Amniotic stem cell (primary cell): ENCODE measurements at places on chromosomes 16 and 17.
A peak's percentile ranks its signal among the peaks of the same experiment; 100 is the strongest.

DNA sequence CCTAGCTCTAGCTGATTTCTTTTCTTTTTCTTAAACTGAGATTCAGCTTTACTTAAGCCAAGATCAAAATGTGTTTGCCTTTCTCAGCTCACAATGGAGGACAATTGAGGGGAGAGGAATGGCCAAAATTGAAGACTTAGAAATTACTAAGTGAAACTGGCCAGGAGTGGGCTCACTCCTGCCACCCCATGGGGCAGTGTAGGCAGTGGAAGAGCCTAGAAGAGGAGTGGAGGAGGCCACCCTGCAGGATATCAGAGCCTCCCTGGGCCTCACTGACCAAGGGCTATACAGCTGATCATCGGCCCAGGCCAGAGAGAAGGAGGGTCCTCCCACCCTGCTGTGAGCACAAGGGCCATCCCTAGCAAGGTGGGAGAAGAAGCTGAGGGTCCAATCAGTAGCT is 119.8 kb downstream of the CCT6B start:
- no peak for DNase-seq

DNA sequence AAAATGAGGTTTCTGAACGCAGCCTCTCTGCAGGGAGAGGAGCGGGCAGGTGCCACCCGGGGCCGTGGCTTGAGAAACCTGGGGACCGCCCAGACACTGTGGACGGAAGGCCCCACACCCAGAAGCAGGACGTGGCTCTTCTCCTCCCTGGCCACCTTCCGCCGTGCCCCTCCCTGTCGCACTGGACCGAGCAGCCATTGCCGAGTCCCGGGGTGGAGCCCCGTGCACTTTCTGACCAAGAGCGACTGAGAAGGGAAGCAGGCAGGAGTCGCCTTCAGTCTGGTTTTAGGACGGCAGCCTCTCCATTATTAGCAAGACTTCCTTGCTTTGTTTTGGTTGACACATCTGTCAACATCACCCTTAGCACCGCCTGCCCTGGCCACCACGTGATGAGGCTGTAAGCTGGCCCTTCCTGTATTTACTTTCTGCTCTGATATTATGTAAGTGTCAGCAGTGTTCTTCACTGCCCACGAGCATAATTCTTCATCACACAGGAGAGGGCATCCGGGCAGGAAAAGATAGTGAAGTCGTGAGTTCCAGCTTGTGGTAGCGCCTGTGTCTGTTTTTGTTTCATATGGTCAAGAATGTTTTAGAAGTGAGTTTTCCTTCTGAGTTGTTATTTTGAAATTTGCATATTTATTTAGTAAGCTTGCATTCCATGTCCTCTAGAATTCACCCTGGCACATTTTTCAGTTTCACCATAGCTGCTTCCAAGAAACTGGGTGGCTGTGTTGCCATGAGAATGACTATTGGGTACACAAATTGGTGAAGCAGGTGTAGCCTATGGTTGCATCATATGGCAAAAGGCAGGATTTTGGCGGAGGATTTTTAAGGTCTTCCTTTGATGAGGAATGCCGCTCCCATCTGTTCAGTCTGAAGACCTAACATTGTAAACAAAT is 1.0 kb downstream of the HERPUD1 start:
- peak; percentile 46 for DNase-seq

DNA sequence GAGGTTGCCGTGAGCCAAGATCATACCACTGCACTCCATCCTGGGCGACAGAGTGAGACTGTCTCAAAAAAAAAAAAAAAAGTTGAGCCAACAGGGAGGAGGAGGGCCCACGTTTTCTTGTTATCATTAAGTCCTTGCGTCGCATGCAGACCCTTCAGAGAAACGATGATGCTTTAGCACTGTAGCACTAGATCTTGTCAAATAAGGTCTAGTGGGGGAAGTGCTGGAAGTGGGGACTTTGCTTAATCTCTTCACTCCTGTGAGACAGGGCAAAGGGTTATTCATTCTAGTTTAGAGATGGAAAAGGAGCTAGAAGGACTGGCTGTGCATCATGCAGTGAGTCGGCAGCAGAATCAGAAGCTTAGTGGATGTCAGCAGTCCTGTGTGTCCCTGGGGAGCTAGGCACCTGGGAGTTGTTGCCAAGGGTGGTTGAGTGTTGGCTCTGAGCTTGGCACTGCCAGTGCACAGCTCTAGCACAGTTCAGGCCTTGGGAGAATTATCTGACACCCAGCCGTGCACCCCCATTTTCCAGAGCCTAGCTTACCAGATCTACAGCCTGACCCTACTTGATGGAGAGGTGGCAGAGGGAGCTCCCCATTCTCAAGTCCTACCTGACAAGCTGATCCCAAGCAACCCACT is 33.4 kb upstream of the TBX2 start:
- no peak for DNase-seq

- no peak for DNase-seq
Measured at GRCh38 chr17:47335101-47335936, 11.6 kb downstream of the EFCAB13 start.

- DNase-seq: no peak
Measured at GRCh38 chr17:75476271-75476671, 19.8 kb downstream of the TMEM94 start.

DNA sequence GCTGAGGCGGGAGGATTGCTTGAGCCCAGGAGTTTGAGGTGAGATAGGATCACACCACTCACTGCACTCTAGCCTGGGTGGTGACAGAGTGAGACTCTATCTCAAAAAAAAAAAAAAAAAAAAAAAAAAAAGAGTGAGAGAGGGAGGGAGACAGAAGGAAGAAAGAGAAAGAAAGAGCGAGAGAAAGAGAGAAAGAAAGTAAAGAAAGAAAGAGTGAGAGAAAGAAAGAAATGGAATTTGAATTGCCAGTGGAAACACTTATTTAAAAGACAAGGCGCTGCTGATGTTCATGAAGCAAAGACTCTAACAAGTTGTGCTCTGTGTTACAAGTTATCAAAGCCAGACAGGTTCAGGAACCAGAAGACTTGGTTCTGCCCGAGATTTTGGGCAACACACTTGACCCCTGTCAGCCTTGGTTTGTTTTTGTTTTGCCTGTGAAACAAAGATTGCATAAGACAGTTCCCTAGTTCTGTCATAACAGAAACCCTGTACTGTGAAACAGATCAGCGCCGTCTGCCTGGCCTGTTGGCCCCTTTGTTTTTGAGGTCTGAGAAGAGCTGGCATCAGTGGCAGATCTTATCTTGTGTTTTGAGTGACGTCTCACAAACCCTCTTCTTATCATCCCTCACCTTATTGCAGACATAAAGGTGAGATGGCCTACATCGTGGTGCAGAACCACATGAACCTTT is 55.4 kb upstream of the ENDOV start:
- no peak for DNase-seq

GRCh38 chr17:74415608-74416396 is 16.1 kb upstream of the GPRC5C start:
- no peak for DNase-seq

DNA sequence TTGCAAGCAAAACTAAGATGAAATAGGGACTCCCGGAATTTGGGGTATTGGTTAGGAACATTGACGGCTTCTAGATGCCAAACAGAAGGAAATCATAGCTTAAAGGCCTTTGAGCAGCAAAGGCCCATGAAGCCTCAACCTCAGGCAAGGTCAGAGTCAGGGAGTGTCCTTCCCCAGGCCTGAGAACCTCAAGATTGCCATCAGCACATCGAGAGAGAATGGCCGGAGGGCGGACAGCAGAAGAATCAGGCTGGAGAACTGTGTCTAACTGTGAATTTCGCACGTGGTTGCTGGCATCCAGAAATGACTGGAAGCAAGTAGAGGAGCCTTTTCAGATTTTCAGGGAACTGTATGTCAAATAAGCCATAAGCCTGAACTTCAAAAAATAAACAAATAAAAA is 24.8 kb upstream of the ANKRD40CL start:
- no peak for DNase-seq
